SHP77 treated with DMSO at 0.1 percent for 48 hours (cell line): ENCODE measurements at places on chromosomes 1 and 21.

DNA sequence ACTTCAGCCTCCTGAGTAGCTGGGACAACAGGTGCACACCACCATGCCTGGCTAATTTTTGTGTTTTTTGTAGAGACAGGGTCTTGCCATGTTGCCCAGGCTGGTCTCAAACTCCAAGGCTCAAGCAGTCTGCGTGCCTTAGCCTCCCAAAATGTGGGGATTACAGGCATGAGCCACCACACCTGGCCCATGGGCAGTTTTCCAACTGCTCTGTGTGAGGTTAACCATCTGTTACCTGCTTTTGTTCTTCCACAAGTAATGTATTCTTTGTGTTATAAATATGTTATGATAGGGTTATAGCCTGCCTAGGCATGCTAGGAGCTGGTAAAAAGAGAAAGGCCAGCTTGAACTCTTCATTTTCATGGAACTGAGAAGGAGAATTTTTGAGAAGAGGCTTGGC, 30.7 kb downstream of the TUFT1 start:
- DNase-seq, result peak; percentile 19

DNA sequence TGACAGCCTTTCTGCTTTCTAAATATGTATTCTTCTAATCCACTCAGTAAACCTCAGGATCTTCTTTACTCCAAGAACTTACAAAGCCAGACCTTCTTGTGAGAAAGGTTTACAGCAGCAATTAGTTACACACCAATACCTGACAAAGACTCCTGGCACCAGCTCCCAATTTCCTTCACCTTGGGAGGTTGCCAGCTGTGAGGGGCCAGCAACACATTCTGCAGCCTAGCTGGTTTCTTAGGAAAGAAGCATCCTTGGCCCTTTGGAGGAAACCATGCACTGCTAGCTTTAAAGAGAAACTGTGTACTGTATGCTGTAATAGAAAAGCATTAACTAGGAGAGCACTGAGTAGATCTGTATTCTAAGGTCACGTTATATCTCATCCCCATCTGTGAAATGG, 10.8 kb downstream of the FYB2 start:
- no peak for DNase-seq

GRCh38 chr1:183370399-183371058, 47.7 kb downstream of the NMNAT2 start:
- no peak for DNase-seq

DNA sequence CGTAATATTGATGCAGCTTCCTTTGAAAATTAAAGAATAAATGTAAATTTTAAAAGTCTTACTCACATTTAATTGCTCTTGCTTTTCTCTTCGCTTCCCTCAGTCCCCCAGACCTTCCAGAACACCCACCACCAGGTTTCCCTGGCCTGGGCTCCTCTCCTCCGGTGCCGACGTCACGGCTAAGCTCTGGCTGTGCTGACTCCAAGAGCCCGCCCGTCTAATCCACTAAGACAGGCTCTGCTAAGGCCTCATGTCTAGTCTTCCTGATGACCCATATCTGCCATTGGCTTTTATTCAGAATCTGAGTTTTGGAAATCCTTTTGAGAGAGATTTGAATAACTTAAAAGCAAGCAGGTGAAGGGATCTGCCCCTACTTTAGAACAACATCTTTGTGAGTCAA, 53.9 kb upstream of the NADK start:
- DNase-seq, result no peak
